ENCODE measurements at places on chromosomes 3 and 15.

DNA sequence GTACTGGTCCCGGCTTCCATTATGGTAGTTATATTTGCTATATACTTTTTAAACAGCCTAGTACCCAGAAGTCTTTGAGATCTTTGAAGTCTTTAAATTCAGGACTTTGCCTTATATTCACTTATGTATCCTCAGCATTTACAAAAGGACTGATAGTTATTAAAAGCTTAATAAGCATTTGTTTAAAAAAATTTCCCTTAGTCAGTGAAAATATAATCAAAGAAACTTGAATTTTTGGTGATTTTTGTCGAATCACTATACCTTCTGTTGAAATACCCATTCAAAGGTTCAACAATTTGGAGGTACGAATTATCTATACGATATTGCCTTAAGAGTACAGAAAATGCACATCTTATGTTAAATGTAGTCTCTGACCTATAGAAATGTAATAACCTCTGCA lies 721.4 kb downstream of the NSUN3 start:
- no peak for DNase-seq

GRCh38 chr15:101059381-101060341 lies 140.5 kb downstream of the LRRK1 start:
- no peak for DNase-seq

- DNase-seq, result no peak
These were observed 25.1 kb upstream of the TCF12 start for GRCh38 chr15:56893364-56893678.

- no peak for DNase-seq
These were observed 91.1 kb downstream of the VGLL4 start for GRCh38 chr3:11552289-11553264.

- no peak for DNase-seq
These were observed 204.1 kb downstream of the ARRDC4 start for GRCh38 chr15:98164571-98164970.

- DNase-seq, result no peak
These were observed 13.2 kb upstream of the ZBTB20 start for GRCh38 chr3:115160295-115160694.

DNA sequence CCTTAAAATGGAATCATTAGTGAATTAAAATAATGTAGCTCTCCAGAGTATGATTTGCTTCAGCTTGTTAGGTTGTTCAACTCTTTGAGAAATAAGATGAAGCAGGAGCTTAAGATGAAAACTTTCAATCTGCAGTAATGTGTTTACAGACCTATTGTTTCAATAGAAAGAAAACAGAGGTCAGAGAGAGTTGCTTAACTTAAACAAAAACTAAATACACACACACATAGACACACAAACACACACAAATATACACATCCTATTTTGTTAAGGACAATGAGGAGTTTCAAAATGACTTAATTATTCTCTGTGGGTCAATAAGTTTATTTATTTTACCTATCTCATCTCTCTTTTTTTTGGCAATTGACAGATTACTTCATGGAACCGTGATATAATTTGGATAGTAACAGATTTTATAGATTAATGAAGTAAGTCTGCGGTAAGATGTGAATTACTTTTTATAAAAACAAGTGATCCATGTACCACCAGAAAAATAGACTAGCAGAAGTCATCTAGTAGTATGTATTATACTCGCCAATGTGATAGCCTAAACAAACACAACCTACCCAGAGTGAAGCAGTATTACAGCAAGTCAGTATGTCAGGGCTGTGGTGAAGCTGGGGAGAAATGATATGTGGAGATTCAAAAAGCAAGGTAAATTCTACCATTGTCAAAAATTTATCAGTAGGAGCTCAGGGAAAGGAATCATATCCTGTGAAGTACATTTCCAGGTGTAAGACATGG lies 76.7 kb upstream of the DCBLD2 start:
- DNase-seq, result no peak

DNA sequence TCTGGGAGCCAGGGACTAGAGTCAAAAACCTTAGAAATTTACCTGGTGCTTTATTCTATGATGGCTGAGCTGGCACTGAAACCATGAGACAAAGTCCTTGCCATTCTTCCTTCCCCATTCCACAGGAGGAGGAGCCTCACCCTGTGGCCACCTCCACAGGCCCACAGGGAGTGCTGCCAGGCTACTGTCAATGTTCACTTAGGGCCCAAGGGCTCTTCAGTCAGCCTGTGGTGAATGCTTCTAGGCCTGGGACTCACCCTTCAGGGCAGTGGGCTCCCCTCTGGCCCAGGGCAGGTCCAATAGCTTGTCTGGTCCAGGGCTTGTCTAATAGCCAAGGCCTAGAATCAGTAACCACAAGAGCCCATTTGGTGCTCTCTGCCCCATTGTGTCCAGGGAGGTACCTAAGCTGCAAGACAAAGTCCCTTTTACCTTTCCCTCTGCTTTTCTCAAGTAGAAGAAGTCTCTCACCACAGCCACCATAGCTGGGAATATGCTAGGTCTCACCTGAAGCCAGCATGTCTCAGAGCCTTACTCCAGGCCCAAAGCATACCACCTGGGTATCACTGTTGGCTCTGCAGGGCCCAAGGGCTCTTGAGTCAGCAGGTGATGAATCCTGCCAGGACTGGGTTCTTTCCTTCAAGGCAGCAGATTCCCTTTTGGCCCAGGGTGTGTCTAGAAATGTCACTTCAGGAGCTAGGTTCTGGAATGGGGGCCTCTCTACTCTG lies 61.8 kb upstream of the CHRNB4 start:
- no peak for DNase-seq
